Sigmoid colon (tissue), 7 donors: ENCODE measurements at places on chromosomes 4 and X.

DNA sequence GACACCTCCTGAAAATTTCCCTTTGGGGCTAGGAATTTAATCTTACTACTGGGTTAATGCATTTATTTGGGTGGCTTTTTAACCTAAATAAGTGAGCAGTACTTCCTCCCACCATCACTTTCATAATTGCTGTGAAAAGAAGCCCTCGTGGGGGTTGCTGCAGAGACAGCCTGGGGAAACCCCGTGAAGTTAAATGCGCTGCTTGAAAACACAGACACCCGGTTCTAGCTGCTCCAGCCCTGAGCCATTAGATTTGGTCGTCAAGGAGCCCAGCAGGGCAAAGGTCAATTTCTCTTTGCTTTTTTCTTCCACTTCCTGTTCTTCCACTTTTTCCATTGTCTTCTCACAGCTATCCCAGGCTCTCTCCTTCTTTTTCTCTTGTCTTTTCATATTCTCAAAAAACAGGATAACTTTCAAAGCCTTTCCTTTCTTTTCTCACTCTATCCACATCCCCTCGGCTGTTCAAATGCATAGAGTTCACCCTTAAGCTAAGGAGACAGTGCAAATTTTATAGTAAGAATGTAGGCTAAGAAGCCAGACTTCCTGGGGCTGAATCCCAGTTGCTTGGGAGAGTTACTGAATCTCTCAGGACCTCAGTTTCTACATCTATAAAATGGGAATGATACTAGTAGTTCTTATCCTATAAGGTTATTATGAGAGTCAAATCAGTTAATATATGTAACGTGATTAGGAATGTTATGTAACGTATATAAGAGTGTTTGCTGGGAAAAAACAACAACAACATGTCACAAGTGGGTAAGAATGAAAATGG, 91.5 kb upstream of the ZNF827 start:
- no peak overlapping the region for H3K4me3 ChIP-seq
- H3K36me3 ChIP-seq = no peaks in the 10 kb centered on the region
- H3K4me1 ChIP-seq = no peaks in the 10 kb centered on the region
- H3K27me3 ChIP-seq = no peaks in the 10 kb centered on the region
- no peak overlapping the region for H3K27ac ChIP-seq
- DNase-seq = no peak

DNA sequence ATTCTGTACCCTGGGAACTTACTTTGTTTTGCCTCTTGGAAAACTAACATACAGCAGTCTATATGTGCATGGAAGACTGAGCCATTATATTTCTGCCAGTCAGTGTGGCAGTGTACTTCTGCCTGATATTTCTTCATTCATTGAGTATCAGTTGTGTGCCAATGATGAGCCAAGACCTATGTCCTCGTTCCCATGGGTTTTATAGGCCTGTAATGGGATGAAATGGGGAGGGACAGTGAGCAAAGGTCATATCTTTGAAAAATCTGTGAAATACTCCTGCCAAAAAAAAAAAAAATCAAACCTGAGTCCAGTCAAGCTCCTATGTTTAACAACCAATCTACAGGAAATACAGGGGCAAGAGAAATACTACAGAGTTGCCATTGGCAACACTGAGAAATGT, 9.1 kb downstream of the NSD2 start:
- H3K4me1 ChIP-seq = no peaks in the 10 kb centered on the region
- DNase-seq = no peak
- no peaks in the 10 kb centered on the region for H3K27me3 ChIP-seq
- no peak overlapping the region for H3K4me3 ChIP-seq
- no peak overlapping the region for H3K27ac ChIP-seq
- H3K36me3 ChIP-seq = no peaks in the 10 kb centered on the region

DNA sequence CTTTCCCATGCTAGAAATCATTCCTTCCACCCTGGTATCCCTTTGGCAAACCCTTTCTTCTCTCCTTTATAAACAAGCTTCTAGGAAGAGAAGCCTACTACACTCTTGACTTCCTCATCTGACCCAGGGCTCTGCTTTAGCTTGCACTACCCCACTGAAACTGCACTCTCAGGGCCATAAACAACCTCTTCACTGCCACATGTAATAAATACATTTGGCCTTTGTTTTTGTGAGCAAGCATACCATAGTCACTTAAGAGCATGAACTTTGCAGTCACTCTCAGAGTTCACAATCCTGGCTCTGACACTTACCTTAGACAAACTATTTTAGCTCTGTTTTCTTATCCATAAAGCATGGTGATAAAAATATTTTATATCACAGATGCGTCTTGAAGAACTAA, 50.7 kb upstream of the USP38 start:
- no peak for DNase-seq
- no peak overlapping the region for H3K27ac ChIP-seq
- peaks cover 3% of the 10 kb centered on the region for H3K4me1 ChIP-seq
- no peaks in the 10 kb centered on the region for H3K36me3 ChIP-seq
- no peaks in the 10 kb centered on the region for H3K27me3 ChIP-seq

GRCh38 chr4:26858035-26858918, 2.4 kb upstream of the STIM2 start:
- peak overlapping the region; percentile 77 for H3K27ac ChIP-seq
- no peaks in the 10 kb centered on the region for H3K36me3 ChIP-seq
- H3K4me3 ChIP-seq = peak overlapping the region; percentile 66

DNA sequence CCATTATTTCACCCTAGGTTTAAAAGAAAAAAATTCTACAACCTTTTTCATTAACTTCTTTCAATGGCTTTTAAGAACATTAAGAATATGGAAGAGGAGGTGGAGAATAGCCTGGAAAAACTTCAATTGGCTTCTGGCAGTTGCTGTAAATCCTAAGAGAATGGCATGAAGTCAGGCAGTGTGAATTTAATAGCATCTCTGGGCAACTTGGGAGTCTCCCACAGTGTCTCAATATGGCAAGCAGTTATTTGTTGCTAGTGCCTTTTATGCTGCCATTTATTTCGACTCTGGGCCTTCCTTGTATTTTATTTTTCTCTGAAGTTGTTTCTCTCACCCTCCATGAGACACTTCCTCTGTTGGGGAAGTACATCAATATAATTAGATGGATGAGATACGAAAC, 322.1 kb downstream of the CBLL2 start:
- H3K27ac ChIP-seq = no peak overlapping the region
- no peak for DNase-seq
- H3K27me3 ChIP-seq = no peaks in the 10 kb centered on the region
- H3K36me3 ChIP-seq = no peaks in the 10 kb centered on the region
- H3K4me3 ChIP-seq = no peak overlapping the region

- peaks cover 14% of the 10 kb centered on the region for H3K4me1 ChIP-seq
- no peaks in the 10 kb centered on the region for H3K36me3 ChIP-seq
- no peak overlapping the region for H3K4me3 ChIP-seq
These were observed 65.3 kb upstream of the MYOZ2 start for GRCh38 chr4:119070301-119070700.

DNA sequence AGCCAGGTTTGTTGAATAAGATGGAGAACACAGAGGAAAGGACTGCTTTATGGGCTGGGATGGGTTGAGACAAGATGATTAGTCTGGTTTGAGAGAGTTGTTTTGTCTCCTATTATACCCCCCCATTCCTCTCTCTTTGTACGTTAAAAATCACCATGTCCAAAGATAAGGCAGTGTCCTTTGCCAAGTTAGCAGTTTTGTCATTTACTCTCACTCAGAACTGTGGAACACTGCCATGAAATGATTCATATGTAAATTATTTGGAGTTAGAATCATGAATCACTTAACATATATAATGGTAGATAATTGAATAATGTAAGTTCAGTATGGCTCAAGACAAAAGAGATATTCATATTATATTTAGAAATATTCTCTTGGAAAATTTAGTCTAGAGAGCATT, 151.3 kb downstream of the DCLK2 start:
- peaks cover 11% of the 10 kb centered on the region for H3K4me1 ChIP-seq
- DNase-seq = no peak
- H3K27ac ChIP-seq = peak overlapping the region; percentile 30
- no peaks in the 10 kb centered on the region for H3K27me3 ChIP-seq
- no peaks in the 10 kb centered on the region for H3K36me3 ChIP-seq

GRCh38 chr4:104490770-104491480, 3.8 kb downstream of the CXXC4 start:
- H3K4me3 ChIP-seq = peak overlapping the region; percentile 54
- peak overlapping the region; percentile 89 for H3K27ac ChIP-seq
- no peaks in the 10 kb centered on the region for H3K36me3 ChIP-seq
- no peaks in the 10 kb centered on the region for H3K4me1 ChIP-seq
- DNase-seq = peak; percentile 87

GRCh38 chr4:183182873-183183725, 84.0 kb downstream of the WWC2 start:
- no peaks in the 10 kb centered on the region for H3K27me3 ChIP-seq
- no peaks in the 10 kb centered on the region for H3K36me3 ChIP-seq
- no peak for DNase-seq
- no peak overlapping the region for H3K4me3 ChIP-seq
- H3K27ac ChIP-seq = no peak overlapping the region
- H3K4me1 ChIP-seq = peaks cover 26% of the 10 kb centered on the region

GRCh38 chrX:19571711-19572110, 56.4 kb upstream of the MAP3K15 start:
- no peaks in the 10 kb centered on the region for H3K4me1 ChIP-seq
- H3K27me3 ChIP-seq = no peaks in the 10 kb centered on the region
- no peaks in the 10 kb centered on the region for H3K36me3 ChIP-seq
- DNase-seq = no peak

- no peak overlapping the region for H3K4me3 ChIP-seq
- H3K27ac ChIP-seq = no peak overlapping the region
- peaks cover 13% of the 10 kb centered on the region for H3K4me1 ChIP-seq
These were observed 45.5 kb upstream of the RBPJ start for GRCh38 chr4:26275281-26275680.

GRCh38 chr4:184898793-184899192, 73.0 kb upstream of the ACSL1 start:
- no peak overlapping the region for H3K27ac ChIP-seq
- peaks cover 4% of the 10 kb centered on the region for H3K27me3 ChIP-seq
- DNase-seq = no peak

GRCh38 chr4:168200685-168201084, 108.3 kb downstream of the ANXA10 start:
- H3K4me3 ChIP-seq = no peak overlapping the region
- H3K4me1 ChIP-seq = no peaks in the 10 kb centered on the region
- no peaks in the 10 kb centered on the region for H3K27me3 ChIP-seq
- no peak for DNase-seq

- H3K4me1 ChIP-seq = peaks cover 10% of the 10 kb centered on the region
- no peak for DNase-seq
- H3K36me3 ChIP-seq = no peaks in the 10 kb centered on the region
- peak overlapping the region; percentile 33 for H3K27ac ChIP-seq
- no peaks in the 10 kb centered on the region for H3K27me3 ChIP-seq
These were observed 53.9 kb downstream of the FAT4 start for GRCh38 chr4:125368671-125369081.

- peaks cover 13% of the 10 kb centered on the region for H3K4me1 ChIP-seq
- H3K36me3 ChIP-seq = no peaks in the 10 kb centered on the region
- no peak overlapping the region for H3K4me3 ChIP-seq
- no peak overlapping the region for H3K27ac ChIP-seq
These were observed 951.3 kb downstream of the STIM2 start for GRCh38 chr4:27811948-27812347.

DNA sequence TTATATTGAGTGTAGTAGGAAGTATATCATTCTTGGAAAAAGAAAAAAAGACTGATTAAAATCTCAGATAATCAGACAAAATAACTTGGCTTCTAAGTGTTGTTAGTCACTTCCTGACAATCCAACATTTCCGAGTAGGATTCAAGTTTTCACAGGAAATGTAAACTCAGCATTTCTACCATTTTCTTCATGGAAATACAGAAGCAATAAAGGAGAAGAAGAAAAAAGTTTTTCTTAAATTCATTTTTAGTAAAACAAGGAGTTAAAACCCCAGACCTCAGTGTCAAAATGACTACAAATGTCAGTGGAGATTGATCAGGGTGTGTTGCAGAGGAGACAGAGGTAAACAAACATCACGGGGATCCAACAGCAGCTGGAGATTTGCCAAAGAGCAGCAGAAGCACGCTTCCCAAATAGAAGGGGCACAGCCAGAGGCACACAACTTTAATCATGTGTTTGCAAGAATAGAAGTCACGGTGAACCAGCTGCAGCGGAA, 129.3 kb upstream of the FAM9B start:
- no peak for DNase-seq
- H3K4me1 ChIP-seq = no peaks in the 10 kb centered on the region
- H3K27me3 ChIP-seq = no peaks in the 10 kb centered on the region
- no peak overlapping the region for H3K4me3 ChIP-seq

DNA sequence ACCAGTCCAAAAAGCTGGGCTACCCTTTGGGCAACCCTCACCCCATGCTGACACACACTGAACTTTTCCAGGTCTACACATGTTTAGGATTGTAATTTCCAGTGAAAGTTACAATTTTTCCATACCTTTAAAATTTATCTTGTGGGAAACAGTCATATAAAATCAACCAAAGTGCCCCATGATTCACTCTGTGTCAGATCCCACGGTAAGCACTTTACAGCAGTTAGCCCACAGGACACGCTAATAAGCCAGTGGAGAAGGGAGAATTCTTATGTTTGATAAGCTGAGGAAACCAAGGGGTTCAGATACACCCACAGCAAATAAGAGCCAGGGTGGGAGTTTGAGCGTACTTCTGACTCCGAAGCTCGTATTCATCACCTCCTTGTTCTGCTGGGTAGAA, 72.4 kb upstream of the TBL1X start:
- no peak overlapping the region for H3K4me3 ChIP-seq
- H3K27ac ChIP-seq = no peak overlapping the region
- no peaks in the 10 kb centered on the region for H3K36me3 ChIP-seq
- H3K27me3 ChIP-seq = no peaks in the 10 kb centered on the region

GRCh38 chr4:145881989-145882388, 56.6 kb downstream of the ZNF827 start:
- H3K4me1 ChIP-seq = peaks cover 48% of the 10 kb centered on the region
- H3K27ac ChIP-seq = no peak overlapping the region
- H3K27me3 ChIP-seq = no peaks in the 10 kb centered on the region
- H3K36me3 ChIP-seq = peaks cover 8% of the 10 kb centered on the region

GRCh38 chr4:54320826-54321685, 92.0 kb downstream of the PDGFRA start:
- H3K27me3 ChIP-seq = no peaks in the 10 kb centered on the region
- H3K4me1 ChIP-seq = no peaks in the 10 kb centered on the region
- H3K4me3 ChIP-seq = no peak overlapping the region
- no peaks in the 10 kb centered on the region for H3K36me3 ChIP-seq

DNA sequence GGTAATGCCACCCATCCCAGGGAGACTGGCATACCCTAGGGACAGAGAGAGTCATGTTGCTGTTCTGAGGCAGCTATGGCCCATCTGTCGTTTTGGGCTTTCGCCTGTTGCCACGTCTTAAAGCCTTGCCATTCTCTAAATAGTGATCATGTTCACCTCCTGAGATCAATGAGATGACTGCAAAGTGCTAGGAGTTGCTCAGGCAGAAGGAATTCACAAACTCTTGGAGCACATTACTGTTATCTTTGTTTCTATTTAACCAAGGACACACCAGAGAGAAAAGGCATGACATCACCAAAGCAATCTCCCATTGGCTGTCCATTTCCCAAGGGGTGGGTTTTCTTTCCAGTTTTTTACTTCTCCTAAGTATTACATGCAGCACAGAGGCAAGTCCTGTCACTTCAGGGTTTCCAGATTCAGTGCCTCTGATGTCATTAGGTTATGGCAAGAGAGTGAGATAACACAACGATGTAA, 37.1 kb upstream of the SETD7 start:
- no peaks in the 10 kb centered on the region for H3K27me3 ChIP-seq
- no peak for DNase-seq
- no peak overlapping the region for H3K4me3 ChIP-seq
- no peak overlapping the region for H3K27ac ChIP-seq

GRCh38 chrX:27680726-27681125, 90.6 kb downstream of the DCAF8L2 start:
- DNase-seq = no peak
- no peaks in the 10 kb centered on the region for H3K27me3 ChIP-seq
- H3K4me3 ChIP-seq = no peak overlapping the region
- no peak overlapping the region for H3K27ac ChIP-seq
- no peaks in the 10 kb centered on the region for H3K36me3 ChIP-seq
- H3K4me1 ChIP-seq = no peaks in the 10 kb centered on the region
